ENCODE measurements at places on chromosomes 4 and X.

GRCh38 chr4:38154252-38154651, 194.1 kb downstream of the PTTG2 start:
- peak; percentile 51 for DNase-seq

- peak; percentile 44 for DNase-seq
Observed at GRCh38 chr4:115042496-115042895, 70.9 kb downstream of the NDST4 start.

- DNase-seq: peak; percentile 63
Observed at GRCh38 chr4:150038335-150039076, 39.7 kb upstream of the DCLK2 start.

GRCh38 chr4:26685250-26685649, 101.4 kb downstream of the TBC1D19 start:
- no peak for DNase-seq

- no peak for DNase-seq
Observed at GRCh38 chr4:61214680-61215079, 14.6 kb downstream of the ADGRL3 start.

DNA sequence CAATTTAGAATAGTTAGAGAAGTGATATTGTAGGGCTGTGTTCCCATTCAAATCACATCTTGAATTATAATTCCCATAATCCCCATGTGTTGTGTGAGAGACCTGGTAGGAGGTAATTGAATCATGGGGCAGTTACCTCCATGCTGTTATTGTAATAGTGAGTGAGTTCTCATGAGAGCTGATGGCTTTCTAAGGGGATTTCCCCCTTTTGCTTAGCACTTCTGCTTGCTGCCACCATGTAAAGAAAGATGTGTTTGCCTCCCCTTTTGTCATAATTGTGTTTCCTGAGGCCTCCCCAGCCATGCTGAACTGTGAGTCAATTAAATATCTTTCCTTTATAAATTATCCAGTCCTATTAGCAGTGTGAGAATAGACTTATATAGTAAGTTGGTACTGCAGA, 53.2 kb downstream of the LPAR4 start:
- DNase-seq: no peak

- no peak for DNase-seq
Observed at GRCh38 chr4:23874536-23874901, 15.3 kb downstream of the PPARGC1A start.

- DNase-seq: no peak
Observed at GRCh38 chr4:15982842-15983524, 20.0 kb upstream of the FGFBP2 start.

- no peak for DNase-seq
Observed at GRCh38 chr4:14856062-14856933, 146.0 kb upstream of the CPEB2 start.

DNA sequence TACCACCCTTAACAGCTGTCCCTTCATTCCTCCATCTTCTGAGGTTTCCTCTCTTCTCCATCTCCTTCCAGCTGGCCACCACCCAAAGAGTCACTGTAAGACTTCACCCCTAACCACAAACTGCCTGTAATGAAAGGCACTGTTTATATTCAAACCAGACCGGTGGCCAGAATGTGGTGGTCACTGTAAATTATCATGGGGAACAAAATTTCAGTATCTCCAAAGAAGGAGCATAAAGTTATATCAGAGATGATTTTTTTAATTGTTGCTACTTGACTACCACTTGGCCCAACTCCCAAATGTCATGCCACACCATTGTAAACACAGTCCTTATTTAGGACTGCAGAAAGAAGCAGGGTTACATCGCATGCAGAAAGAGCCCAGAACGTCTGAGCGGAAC, 44.8 kb downstream of the SMARCA1 start:
- no peak for DNase-seq

All from Karpas-422 (cell line).